ENCODE measurements at places on chromosomes 4 and X.
A peak's percentile ranks its signal among the peaks of the same experiment; 100 is the strongest.

GRCh38 chr4:174928575-174929253 is 10.6 kb downstream of the ADAM29 start:
- no peak for DNase-seq

DNA sequence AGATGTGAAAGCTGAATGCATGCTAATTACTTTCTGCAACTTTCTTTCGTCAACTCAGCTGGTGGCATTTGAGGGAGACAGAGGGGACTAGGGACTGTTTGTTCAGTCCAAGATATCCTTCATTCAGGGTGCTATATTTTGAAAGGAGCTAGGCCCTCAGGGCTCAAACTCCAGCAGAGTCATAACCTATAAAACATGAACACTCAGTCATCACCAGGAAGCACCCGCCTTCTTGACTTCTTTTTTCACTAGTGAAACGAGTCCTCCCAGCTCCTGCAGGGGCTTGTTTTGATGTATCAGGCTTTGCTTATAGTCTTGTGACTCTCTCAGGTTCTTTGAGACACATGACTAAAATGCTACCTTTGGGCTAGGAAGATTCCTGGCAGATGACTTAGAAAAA is 230.6 kb downstream of the PCDH7 start:
- no peak for DNase-seq

DNA sequence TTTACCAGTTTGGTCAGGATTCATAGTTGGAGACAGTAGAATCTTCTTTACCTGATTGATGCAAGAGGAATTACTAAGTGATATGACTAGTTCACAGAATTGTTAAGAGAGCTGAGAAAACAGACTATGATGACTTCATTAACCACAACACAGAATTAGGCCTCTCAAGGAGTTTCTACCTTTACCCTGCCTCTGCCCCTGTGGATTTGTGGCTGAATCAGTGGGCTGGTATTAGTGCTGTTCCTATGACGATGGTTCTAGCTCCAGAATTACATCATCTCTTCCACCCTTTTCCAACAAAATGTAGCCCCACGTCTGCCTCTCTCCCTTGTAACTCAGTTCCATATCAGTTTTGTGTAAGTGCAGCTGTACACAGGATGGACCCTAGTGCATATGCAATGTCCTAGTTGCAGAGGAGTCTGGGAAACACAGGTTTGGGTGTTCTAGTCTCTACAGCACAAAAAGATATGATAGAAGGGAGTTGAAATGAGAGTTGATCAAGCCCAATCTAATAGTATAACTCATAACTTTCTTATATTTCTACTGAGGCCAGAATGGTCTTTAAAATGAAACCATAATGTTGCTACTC is 99.3 kb downstream of the ANXA5 start:
- no peak for DNase-seq

GRCh38 chr4:11469650-11470437 is 41.1 kb upstream of the HS3ST1 start:
- DNase-seq, result no peak

- DNase-seq, result no peak
Measured at GRCh38 chrX:48715876-48716502, 19.5 kb downstream of the SUV39H1 start.

DNA sequence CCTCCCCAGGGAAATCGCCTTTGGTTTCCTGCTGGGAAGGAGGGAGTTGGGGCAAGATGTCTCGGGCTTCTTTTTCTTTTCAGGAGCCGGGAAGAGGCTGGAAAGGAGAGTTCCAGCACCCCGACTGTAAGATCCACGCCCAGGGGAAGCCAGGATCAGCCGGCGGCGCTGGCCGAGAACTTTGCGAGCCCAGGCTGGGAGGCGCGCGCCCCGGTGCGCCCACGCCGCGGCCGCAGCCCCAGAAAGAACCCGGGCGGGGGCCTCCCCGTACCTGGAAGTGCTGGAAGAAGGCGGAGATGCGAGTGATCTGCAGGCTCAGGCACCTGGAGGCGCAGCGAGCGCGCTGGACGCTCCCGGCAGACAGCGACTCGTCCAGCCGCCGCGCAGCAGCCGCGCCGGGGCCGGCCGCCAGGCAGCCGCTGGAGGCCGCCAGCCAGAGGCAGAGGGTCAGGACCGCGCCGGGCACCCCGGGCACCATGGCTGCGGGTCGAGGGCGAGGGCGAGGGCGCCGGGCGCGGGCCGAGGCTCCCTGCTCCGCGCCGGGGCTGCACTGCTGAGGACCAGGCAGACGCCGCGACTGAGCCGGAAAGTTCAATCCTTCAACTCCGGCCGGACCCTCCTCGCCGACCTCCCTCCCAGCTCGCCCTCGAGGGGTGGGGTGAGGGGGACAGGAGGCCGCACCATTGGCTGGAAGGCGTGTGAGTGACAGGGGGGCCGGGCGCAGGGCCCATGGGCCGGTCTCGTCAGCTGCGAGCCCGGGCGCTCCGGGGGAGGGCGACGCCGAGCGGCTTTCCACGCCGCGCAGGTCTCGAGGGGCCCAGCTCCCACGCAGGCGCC is at the start of gene ANOS1:
ANOS1 (minus strand) TSS at position 579 of the 837 bp plus-strand sequence; CDS start at position 478, 101 bp downstream.
- DNase-seq, result peak; percentile 72

DNA sequence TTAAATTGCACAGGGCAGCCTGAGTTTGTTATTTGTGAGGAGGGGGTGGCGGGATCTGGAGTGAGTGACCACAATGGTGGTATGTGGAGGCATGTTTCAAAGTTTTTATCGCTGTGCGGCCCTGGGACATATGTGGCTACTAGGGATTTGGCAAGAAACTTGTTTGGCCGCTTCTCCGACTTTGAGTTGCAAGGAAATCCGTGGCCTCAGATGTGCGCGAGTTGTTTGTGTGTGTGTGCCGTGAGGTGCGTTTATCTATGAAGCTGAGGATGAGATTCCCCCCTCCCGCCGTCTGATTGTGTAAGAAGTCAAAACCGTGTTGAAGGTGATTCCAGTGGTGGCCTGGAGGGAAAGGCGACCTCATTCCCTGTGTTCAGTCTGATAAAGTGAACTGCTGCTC is 1.4 kb downstream of the JADE3 start:
- DNase-seq, result no peak

GRCh38 chr4:97121493-97121892 is 1021.8 kb downstream of the STPG2 start:
- no peak for DNase-seq

GRCh38 chr4:4672402-4672801 is 130.6 kb upstream of the STX18 start:
- DNase-seq, result no peak

DNA sequence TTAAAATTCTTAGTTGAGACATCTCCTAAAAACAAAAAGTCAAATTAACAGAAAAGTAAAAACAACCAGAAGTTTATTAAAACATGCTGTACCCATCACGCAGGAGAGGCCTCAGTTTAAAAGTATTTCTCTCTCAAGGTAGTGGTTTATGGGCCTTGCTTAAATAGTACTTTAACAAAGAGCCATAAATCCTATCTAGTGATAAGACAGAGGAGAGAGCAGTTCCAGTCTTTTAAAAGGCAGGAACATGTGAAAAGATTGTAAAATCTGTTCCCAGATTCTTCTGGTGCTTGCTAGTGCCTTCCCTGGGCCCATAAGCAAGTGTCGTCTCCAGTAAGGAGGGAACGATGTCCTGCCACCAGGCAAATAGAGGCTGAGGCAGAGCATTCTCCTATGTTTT is 476.3 kb upstream of the ADGRL3 start:
- DNase-seq, result no peak

DNA sequence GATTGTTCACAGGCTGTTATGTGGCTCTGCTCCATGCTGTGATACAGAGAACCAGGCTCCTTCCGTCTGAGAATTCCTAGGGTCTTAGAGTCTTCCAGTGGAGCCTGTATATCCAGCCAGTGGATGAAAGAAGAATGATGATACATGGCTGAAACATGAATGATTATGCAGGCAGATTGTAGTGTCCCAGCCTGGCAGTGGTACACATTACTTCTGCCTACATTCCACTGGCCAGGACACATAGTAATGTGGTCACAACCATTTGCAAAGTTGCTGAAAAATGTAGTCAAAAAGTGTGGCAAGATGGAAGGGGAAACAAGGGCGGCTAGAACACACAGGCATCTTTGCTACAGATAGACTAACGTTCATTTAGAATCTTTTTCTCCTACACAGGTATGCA is 4.5 kb upstream of the GBA3 start:
- DNase-seq, result no peak

DNA sequence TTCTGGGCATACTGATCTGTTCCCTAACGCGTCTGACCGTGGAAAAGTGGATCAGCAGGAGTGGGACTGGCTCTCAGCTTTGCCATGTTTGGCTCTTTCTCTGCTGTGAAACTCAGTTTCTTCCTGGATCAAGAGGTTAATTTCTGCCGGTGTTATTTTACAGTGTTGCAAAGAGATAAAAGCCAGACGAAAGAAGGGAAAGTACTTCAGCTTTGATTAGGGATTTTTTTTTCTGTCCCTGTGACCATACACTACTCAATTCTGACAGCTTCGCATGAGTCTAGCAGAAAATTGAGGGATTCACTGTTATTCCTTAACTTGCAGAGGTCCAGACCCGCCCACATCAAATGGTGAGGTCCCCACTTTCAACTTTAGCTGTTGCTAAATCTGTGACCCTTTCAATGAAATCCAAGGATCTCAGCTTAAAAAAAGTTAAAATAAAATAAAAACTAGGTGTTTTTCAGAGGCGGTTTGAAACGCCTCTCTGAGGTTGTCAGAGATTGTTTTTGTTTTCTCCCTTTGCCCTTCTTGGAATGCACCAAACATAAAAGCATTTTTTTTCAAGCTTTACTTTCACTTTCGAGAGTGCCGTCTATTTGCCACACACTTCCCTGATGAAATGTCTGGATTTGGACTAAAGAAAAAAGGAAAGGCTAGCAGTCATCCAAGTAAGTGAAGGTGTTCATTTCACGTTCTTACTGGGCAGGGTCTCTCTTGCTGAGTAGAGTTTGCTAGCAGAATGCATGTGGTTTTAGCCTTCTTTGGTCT is at the start of gene TLR3:
TLR3 (plus strand) TSS at position 576 of the 768 bp plus-strand sequence. CDS start 7,464 bp downstream, outside the sequence.
- no peak for DNase-seq

GRCh38 chrX:3521396-3521795 is 174.9 kb upstream of the MXRA5 start:
- no peak for DNase-seq

DNA sequence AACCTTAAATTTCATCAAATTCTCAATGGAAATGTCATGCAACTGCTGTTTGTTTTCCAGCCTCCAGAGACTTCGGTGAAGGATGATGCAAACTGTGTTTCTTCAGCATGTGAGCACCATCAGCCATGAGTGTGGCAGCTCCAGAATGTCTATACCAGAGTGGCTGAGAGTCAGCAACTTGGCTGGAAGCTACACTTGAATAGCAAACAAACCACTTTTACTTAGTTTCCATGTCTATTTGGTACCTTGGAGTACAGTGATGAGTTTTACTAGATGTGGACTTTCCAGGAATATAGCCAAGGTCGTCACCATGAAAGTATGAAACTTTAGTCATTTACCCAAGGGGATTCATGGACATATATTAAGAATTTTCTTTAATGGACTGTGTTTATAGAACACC is 4.3 kb upstream of the IL21 start:
- no peak for DNase-seq

DNA sequence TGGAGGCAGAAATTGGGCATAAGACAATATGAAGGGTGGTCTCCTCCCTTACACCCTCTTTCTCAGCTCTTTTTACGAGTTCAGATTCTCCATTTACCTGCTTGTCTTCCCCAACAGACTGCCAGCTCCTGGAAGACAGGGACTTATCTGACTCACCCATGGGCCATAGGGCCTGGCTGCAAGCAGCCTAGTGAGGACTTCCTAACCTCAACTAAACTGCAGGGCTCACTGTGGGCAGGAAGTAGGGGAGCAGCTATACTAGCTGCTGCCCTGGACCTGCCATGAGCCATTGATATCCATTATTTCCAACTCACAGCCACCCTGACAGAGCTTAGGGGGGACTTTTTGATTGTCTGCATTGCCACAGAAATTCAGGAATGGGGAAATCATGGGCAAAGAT is 11.5 kb upstream of the ZNF718 start:
- DNase-seq, result no peak

DNA sequence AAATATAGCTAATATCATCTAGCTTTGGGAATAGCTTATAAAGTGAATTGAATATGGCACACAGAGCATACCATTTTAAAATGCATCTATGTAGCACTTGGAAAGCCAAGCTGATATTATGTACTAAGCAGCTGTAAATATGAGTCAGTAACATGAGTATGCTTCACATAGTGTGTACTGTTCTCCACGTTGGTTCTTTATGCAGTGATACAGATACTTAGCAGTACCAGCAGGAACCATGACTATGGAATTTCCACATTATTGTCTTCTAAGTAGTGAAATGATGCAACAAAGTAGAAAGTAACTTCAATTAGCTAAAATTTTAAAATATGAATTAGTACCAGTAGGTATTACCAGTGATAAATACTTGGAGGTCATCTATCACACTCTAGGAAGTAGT is 320.1 kb downstream of the BMPR1B start:
- no peak for DNase-seq

DNA sequence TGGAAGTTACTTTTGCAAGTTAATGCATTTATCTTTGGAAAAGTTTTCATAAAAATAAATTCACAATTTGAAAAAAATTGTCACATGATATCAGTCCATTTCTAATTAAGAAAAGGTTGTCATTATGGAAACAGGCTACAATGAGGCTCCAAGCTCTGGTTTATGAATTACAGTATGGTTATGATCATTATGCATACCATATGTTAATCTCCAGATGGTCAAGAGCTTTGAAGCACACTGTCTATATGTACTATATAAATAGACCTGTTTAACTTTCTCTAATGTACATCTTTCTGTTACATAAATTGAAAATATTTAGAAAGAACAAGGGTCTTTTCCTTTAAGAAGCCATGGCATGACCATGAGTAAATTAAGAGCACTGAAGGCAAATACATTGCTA is 2338.8 kb downstream of the PCDH7 start:
- no peak for DNase-seq

DNA sequence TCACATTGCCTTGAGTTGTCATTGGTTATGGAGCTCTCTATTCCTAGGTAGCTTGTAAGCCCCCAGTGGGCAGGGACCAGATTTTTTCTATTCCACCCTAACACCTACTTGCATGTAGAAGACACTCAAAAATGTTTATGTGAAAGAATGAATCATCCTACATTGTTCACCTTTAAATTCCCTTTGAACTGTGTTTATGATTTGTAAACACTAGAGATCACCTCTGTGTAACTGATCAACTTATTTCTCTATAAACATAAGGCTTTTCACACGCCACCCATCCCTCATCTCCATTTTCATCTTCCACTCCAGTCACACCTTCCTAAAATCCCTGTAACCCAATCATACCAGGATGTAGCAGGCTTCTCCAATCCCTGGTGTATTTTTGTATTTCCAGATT is 142.6 kb upstream of the LEF1 start:
- DNase-seq, result no peak

All from amygdala (tissue), 56 donors.